Stimulated activated naive CD8-positive, alpha-beta T cell treated with anti-CD3 and anti-CD28 coated beads, Interleukin-15, amount 100 ng/mL, for 72 hours (primary cell): ENCODE measurements at places on chromosomes 7 and 10.

DNA sequence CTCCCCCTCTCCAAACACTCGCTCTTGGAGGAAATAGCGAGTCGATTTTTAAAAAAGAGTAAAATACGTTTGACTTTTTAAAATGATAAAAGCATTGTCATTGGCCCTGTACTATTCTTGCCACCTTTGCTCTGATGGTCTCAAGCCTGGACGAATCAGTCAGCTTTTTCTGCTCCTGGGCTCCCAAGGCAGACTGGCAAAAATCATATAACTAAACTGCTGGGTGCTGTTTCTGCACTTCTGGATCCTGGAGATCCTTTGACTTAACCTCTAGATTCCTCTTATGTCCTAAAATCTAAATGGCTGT lies 1.8 kb downstream of the TPST1 start:
- no peak for DNase-seq

DNA sequence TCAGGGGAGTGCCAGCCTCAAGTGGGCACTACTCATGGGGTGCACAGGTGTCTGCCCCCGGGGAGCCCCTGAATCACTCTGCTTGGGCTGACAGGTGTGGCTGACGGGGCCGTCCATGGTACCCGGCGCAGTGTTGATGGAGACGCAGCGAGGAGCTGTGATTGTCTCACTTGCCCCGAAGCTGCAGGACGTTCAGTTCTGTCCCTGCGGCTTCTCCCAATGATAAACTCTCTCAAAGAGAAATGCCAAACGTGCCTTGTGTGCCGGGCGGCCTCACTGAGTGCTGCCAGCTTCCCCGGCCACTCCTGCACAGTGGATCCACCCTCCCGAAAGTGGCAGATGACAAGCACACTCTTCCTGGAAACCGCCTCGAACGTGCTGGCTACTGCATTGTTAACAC lies 203.2 kb downstream of the DNAJB6 start:
- DNase-seq, result no peak

GRCh38 chr10:77332256-77332655 lies 305.4 kb downstream of the KCNMA1 start:
- no peak for DNase-seq

GRCh38 chr10:17859492-17860156 lies 50.5 kb downstream of the MRC1 start:
- no peak for DNase-seq

GRCh38 chr7:1673581-1674118 lies 3.6 kb downstream of the ELFN1 start:
- DNase-seq, result peak; percentile 8

DNA sequence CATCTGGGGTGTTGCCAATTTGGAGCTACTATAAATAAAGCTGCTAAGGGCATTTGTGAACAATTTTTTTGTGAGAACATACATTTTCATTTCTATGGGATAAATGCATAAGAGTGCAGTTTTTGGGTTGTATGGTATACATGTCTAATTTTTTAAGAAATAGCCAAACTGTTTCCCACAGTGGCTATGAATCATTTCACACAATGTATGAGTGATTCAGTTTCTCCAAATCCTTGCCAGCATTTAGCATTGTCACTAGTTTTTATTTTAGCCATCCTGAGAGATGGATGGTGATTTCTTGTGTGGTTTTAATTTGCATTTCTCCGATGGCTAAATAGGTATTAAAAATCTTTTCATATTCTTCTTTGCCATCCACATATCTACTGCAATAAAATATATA lies 105.3 kb downstream of the AMPH start:
- no peak for DNase-seq

DNA sequence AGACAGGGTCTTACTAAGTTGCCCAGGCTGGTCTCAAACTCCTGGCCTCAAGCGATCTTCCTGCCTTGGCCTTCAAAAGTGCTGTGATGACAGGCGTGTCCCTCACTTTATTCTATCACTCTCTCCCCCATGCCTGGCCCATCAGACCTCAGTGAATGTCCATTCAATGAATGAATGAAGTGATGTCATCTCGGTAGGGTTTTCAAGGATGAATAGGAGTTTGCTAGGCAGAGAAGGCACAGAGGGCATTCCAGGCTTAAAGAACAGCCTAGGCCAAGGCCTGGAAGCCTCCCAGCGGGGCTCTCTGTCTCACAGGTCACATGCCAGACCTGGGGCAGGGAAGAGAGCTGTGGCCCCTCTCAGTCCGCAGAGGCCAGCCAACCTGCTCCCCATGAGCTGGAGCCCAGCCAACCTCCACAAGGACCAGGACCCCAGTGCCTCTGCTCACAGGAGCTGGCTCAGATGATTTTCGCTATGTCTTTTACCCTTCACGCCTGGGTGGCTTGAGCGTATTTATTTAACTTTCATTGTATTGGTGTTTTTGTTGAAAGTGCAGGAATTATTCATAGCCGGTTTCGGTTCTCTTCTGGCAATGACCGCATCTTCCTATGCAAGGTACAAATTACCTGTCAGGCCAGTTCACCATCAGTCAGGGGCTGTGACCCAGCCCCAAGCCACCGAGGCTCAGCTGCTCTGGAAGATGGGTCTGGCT lies 11.8 kb upstream of the TNRC18 start:
- DNase-seq, result no peak

GRCh38 chr10:43226441-43226840 lies 40.4 kb downstream of the RASGEF1A start:
- peak; percentile 6 for DNase-seq

DNA sequence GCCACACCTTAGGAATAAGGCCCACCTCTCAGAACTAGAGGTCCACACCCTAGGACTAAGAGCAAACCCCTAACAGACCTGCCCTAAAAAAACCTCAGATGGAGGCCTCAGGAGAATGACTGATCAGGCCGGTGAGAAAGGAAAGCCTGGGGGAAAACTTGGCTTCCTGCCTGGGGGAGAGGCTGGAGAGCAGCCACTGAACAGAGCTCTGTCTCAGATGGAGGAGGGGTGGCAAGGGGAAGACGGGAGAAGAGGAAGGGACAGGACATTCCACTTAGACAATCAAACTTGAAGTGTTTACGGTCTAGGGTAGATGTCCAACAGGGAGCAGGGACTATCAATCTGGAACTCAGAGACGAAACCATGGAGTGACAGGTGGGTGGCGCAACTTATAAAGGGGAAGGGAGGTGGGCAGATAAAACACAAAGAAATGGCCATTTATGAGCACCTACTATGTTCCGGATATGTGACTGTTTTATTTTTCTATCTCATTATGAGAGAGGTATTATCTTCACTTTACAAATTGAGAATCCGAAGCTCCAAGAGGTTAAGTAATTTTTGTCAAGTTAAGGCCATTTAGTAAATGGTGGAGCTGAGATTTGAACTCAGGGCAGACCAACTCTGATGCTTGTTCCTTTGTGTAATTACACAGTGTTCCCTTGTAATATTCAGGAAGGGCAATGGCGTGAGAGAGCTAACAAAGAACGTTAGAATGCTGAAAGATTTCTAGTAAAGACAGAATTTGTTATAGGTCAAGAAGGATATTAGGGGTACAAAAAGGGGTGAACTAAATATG lies 82.6 kb downstream of the DNMBP start:
- DNase-seq, result no peak

- DNase-seq, result peak; percentile 45
Measured at GRCh38 chr7:99380032-99380822, 5.7 kb downstream of the ARPC1B start.

GRCh38 chr10:81042647-81043046 lies 504.9 kb downstream of the SH2D4B start:
- DNase-seq, result no peak

GRCh38 chr10:127150136-127150535 lies 46.3 kb downstream of the INSYN2A start:
- DNase-seq, result no peak

- DNase-seq, result no peak
Measured at GRCh38 chr10:51653025-51653424, 46.4 kb downstream of the CSTF2T start.

DNA sequence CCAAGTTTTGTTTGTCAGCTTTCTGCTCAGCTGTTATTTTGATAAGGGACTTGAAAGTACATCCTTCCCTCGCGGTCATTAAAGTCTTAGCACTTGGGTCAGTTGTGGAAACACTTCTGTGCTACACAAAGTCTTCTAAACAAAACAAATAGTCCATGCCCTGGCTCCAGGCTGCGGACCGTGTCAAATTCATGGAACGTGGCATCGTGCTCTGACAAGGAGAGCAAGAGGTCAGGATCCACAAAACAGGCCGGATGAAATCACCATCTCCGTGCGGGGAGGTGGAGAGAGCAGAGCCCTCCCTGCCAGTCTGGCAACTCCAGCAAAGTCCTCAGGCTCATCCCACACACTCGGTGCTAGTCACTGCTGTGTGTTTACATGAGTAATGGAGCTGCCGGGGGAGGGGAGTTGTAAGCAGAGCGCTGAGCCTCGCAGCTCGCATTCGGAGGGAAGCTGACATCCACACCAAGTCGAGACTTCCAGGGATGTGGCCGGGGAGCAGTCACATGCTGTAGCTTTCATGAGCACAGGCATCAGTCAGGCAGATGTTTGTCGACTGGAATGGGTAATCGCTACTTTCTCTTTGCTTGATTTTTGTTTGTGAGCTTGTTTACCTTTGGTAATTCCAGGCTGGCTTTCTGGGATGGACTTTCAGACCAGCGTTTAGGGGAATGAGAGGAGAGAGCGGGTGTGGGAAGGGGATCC lies 147.6 kb downstream of the ARID5B start:
- peak; percentile 27 for DNase-seq

- DNase-seq, result no peak
Measured at GRCh38 chr7:45574669-45575500, 717 bp downstream of the ADCY1 start.

GRCh38 chr7:158957921-158958491 lies 101.6 kb downstream of the DYNC2I1 start:
- DNase-seq, result peak; percentile 17

- DNase-seq, result no peak
Measured at GRCh38 chr7:131897016-131897789, 340.8 kb upstream of the PODXL start.

DNA sequence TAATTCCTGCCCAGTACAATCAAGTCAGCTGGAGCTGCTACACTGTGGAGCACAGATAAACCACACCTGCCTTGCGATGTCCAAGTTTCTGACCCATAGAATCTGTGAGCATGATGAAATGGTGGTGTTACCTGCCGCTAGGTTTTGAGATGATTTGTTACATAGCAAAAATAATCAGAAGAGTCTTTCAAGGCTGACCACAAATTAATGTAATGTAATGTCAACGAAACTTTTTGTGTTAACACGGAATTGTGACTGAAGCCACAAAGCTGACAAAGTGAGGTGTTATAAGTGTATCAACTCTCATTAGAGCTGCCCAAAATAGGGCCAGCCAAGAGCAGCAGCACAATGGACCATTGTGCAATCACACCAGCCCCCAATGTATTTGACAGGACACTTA lies 75.7 kb downstream of the AHR start:
- no peak for DNase-seq

DNA sequence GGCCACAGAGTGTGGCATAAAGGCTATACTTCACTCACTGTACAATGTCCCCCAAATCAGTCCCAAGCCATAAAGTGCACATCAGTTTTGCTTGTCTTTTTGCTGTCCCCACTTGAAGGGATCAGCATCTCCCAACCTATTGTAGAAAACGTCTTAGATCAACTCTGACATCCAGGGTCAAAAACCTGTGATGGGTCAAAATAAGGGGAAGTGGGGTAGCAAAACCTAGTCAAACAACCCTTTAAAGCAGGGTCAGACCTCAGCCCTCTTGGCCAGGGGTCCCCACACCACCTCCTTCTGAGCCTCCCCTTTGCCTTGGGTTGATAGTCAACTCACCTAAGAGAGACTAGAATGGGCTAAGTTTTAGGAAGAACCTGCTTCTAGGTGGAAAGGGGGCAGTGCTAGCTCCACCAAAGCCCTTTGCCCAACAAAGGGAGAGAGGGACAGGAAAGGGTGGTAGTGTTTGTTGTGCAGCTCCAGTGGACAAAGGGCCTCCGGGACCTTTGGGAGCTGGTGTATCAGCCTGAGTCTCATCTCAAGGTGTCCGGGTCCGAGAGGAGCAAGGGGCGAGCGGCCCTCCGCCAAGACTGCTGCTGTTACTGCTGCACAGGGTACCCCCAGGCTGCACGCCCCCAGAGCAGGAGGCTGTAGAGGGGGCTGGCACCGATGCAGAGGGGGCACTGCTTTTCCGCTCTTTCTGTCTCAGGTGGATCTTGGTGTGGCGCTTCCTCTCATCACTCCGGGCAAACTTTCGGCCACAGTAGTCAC lies 3.3 kb downstream of the EGR2 start:
- DNase-seq, result peak; percentile 6

DNA sequence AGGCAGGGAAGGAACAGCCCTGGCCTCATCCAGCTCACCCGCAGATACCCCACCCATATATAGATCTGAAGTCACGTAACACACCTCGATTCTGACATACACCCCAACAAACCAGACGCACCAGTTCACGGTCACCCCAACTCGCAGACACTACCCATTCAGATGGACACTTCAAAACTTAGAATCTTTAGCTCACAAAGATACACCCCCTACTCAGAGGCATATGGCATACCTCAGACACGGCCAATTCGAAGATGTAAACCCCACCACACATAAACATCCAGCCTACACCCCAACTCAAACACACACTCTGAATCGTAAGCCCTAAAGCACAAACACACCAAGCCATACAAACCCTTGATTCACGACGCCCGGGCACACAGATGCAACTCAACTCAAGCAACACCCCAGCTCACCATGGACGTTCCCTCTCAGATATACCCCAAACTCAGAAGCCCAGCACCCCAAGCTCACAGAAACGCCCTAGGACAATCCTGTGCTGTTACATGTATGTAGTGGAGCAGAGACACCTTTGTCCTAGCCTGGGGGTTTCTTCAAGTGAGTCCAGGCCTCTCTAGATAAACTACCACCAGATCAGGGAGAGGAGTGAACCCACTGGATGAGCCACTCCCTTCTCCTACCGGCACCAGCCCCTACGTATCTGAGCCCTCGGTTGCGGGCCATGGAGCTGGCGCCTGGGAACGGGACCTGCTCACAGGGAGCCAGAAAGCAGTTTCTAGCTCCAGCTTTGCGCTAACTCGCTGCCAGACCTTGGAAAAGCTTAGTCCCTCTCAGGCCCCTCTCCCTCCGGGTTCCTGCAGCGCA lies 8.8 kb downstream of the PSD start:
- no peak for DNase-seq

DNA sequence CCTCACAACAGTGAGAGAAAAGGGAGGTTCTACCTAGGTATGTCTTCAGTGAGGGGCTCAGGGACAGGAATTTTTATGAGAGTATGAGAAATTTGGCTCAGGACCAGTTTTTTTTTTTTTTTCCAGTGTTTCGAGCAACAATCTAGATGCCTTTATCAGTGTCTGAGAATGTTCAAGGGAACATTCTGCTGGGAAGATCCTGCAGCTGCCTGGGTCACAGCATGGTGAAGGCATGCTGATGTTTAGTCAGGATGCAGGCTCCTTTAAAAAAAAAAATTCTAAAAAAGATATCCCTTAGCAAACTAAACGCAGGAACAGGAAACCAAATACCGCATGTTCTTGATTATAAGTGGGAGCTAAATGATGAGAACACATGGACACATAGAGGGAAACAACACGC lies 31.0 kb downstream of the SBDS start:
- DNase-seq, result no peak

DNA sequence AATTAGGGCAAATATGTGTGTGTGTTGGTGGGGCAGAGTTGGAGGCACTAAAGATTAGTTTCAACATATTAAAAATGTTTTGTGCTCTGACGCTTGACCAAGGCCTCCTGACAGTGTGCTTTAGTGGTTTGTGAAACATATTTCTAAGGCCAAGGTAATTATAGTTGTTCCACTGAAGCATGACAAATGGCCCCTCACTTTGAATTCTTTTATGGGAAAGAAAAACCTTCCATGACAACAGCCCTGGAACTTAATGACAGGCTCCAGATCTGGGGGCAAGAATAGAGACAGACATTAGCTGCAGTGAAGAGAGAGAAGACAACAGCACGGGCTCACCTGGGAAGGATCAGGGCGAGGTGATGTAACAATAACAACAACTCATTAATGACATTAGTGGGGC lies 155.8 kb downstream of the CHN2 start:
- no peak for DNase-seq
